ENCODE measurements at places on chromosomes 12 and 14.
A peak's percentile ranks its signal among the peaks of the same experiment; 100 is the strongest.

DNA sequence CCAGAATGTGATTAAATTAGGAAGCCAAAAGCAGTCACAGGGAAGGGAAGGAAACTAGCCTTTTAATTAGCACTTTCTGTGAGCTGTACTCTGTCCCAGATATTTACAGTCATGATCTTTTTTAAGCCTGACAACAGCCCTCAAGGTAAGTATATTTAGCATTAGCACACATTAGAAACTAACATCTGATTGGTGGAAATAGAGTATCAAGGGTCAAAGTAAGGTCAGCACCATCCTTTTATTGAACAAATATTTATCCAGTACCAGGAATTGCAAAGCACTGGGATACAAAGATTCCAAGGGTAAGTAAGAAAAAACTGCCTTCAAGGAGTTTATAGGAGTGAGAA is 28.2 kb downstream of the RPGRIP1 start:
- no peak for DNase-seq

GRCh38 chr14:95098984-95099599 is 58.2 kb downstream of the DICER1 start:
- DNase-seq, result peak; percentile 21

GRCh38 chr12:14263742-14264141 is 101.7 kb upstream of the ATF7IP start:
- no peak for DNase-seq

DNA sequence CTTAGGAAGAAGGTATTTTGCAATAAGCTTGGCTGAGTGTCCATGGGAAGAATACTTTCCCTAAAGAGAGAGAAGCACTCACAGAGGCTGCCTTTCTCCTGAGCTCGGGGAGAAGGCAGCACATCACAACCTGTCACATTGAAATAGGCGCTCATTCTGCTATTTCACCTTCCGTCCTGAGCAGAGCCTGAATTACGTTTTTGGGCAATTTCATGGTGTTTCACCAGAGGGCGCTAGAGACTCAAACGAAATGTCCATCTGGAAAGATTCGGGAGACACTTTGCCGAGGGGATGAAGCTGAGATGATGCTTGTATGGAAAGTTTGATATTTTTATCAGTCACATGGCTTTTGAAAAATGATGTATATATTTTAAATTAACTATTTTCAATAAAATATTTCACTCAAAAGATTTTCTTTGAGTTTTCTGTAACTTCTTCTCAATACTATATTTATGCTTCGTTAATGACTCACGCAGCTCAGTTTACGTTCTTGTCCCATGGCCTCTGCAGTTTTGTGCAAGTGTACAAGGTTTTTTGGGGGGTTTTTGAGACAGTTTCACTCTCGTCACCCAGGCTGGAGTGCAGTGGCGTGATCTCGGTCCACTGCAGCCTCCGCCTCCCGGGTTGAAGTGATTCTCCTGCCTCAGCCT is 17.4 kb upstream of the B4GALNT3 start:
- peak; percentile 35 for DNase-seq

DNA sequence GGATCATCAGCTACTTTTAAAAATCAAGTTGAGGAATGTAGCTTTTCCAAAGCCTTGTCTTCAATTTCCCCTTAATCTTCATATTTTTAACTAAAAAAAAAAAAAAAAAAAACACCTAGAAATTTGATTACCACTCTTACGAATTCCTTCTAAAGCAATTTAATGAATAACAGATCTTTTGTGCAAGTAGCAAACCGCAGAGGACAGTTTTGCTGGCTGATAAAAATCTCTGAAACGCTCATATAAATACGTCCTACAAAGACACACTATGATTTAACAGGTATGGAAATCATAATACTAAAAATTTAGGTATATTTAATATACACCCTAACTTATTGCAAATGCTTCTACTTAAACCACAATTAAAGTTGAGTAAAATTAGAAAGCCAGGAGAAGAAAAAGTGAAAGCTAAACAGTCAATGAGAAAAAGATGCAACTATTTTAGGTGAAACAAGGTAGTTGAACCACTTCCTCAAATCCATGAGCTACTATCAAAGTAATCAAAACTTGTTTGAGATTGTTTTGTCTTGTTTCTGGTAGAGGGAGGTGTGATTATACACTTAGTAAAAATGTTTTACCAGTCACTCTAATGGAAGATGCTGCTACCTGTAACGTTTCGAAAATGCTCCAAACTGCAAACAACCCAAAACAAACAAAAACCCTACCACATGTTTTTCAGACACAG is 2.2 kb downstream of the PAWR start:
- DNase-seq, result no peak

DNA sequence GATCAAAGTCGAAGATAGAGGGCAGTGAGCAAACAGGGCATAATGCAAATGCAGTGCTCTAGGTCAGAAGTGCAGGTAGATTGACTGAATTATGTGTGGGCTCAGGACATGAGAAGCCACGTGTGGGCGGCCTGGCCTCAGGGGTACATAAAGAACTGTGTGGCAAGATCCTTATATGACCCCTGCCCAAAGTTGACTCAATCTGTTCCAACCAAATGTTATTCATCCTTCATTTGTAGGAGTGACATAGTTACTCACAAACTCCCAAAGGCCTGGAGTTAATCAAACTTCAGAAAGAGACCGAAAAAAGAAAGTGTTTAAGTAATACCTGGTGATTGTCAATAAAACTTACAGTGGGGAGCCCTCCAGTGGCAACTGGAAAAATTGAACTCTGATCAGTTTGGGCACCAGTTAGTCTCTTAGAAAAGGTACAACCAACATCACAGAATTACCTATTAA is 150.4 kb upstream of the FAR2 start:
- no peak for DNase-seq

DNA sequence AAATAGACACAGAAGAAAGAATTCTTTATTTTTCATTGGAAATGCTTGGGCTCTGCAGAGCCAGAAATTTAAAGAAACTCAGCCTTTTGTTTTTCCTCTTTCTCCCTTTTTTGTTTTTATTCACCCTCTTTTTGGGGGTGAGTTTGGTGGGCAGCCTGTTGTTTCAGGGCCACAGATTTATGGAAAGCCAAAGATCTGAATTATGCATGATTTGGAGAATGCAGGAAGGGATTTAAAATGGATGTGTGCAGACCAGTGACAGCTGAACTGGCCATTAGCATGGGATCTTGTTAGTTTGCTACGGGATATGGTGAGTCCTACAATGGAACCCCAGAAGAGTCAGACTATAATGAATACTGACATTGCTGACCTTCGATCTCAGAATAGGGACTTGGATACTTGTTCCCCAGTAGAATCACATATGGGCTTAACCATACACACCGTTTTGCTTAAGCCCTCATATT is 7.7 kb upstream of the ATXN2 start:
- DNase-seq, result no peak

DNA sequence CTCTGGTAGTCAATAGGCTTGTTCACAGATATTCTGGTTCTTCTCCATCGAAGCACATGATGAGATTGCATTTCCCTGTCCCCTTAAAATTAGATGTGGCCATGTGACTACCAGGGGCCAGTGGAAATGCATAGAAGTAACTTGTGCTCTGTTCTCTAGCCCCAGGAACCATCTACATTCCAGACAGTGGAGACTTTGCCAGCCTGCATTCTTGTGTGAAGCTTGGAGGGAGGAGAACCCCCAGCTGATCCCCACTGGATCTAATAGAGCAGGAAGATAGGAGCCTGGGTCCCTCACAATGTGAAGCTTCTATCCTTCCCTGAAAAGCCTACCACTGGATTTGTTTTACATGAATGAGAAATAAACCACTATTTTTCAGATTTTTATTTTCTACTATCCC is 130.1 kb downstream of the KITLG start:
- no peak for DNase-seq

DNA sequence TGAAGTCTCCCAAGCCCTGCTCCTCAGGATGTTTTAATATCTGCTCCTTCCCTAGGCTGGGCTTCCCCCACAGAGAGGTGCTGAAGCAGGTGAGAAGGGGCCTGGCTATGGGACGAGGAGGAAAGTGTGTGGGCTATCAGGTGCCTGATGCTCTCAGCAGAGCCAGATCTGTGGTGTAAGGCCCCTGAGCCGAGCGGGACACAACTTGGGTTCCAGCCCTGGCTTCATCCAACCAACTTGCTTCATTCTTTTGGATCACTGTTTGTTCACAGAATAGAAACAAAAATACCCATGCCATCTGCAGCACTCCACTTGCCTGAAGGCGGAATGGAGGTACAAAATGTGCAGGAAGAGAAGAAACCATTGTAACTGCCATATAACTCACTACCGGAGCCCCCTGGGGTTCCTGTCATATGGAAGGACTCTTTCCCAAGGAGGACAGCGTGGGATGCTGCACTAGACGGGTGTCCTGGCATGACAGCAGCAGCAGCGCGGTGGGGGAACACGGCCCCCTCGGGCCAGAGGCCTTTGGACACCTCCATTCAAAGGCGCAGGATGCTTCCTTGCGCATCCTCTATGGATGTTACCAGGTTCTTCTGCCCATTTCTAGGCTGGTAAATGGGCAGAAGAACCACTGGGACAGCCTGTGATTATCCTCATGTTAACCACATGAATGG is 95.8 kb downstream of the CRACR2A start:
- no peak for DNase-seq

DNA sequence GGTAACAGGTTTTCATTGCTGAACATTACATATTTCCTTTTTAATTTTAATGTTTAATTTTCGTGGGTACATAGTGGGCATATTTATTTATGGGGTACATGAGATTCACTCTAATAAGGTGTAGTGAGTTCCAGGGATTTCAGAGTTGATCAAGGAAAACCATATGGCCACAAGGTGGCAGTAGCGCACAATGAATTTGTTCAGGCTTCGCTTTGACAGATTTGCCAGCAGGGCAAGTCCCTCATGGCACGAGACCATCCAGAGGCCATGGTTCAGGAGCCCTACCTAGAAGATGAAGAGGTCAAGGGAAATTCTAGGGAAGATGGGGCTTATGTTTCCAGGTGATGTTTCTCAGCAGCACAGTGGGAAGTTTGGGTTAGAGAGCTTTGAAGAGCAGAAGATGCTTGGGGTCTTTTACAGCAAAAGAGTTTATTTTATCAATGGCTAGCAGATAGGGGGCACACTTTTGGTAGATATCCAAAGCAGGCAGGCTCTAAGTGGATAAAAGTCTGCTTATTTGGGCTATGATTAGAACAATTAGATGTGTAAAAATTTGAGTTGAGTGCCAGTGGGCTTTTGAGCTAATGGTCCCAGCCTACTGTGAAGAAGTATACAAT is 1004.4 kb downstream of the AACS start:
- no peak for DNase-seq

GRCh38 chr12:2675776-2676175 is 119.0 kb upstream of the FKBP4 start:
- DNase-seq, result no peak

GRCh38 chr12:41189395-41190251 is 1.5 kb downstream of the PDZRN4 start:
- no peak for DNase-seq

GRCh38 chr12:92540782-92541423 is 161.9 kb upstream of the PLEKHG7 start:
- no peak for DNase-seq

DNA sequence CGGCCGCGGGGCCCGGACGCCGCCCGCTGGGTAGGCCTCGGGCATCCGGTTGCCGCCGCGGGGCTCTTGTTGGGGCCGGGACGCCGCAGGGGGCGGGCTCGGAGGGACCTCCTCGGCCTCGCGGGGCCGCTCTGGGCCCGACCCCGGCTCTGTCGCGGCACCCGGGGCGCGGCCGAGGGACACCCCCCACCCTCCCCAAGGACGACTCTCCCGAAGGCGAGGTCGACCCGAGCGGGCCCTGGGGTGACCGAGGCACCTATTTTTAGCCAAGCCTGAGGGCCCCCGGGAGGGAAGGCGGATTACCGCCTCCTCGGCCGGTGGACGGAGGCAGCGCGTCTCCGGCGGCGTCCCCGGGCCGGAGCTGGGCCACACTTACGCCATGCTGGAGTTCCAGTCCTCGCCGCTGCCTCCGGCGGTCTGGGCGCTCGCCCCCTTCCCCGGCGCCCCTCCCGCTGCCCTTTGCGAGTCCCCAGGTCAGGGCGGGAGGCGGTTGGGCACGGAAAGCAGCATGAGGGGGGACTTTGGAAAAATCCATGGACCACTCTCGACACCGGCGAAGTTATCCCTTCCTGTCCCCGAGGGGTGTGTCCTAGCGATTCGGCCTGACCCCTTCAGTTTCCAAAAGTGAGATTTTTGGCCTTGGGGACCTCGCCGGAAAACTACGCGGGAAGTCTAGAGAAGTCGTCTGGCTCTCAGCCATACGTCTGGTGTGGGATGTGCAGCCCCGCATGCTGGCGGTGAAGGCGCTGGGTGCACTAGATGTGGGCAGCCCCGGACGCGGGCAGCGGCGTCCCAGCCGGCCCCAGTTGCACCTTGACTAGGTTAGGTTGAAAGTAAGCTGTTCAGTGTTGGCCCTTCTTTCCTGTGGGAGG is 699 bp downstream of the KTN1 start:
- peak; percentile 63 for DNase-seq

- no peak for DNase-seq
Measured at GRCh38 chr12:121717041-121717699, 4.6 kb downstream of the TMEM120B start.

GRCh38 chr12:130568501-130568900 is 147.6 kb downstream of the RIMBP2 start:
- DNase-seq, result no peak

- DNase-seq, result no peak
Measured at GRCh38 chr12:78210506-78210860, 379.8 kb downstream of the NAV3 start.

DNA sequence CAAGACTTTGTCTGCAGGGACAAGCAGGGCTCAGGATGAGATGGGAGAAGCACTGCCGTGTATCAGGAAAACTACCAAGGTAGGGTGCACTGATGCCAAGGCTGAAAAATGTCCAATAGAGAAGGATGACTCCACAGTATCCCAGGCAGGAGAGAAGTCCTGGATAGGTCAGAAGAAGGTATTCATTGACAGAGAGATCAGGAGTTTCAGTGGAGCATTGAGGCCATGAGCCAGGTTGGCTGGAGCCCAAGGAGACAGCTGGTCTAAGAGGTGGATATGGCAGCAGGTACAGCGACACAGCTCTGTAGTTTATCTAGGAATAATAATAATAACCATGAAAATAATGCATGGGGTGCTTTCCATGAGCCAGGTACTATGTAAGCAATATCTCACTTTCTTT is 180.9 kb downstream of the EXOC5 start:
- DNase-seq, result no peak

DNA sequence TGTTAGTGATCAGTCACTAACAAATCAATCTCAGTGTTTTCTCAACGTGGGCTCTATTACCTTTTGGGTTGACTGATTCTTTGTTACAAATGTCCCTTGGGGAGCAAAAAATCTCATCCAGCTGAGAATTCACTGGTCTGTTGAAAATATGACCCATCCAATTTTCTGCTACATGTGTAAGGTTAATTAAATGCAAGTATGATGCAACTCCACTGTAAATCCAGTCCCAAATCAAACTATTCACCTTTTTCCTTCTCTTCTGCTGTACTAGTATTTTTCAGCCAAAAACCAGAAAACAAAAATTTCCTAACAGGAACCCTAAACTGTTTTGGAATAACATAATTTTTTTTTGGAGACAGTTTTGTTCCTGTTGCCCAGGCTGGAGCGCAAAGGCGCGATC is 2.2 kb downstream of the ERH start:
- no peak for DNase-seq

- DNase-seq, result no peak
Measured at GRCh38 chr14:73438993-73439392, 19.4 kb downstream of the NUMB start.
